ENCODE measurements at places on chromosomes 2 and 18.

DNA sequence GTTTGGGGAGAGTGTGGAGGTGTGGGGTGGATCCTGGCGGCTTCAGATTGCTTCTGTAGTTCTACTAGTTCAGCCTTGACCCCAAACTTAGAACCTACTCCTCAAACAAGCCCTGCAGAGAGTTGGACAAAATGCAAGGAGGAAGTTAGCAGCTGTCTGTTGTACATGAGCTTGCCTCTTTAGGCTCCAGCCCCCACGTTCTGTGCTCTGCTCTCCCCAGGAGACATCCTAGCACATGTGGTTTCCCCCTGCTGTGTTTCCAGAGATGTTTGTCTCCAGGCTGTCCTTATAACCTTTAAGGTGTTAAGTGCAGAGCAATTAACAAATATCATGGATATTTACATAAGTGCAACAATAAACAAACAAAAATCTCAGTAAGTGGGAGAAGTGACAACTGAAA, 111.1 kb downstream of the ACOXL start:
- H3K27me3 ChIP-seq: no peaks in the 10 kb centered on the region
- H3K27ac ChIP-seq: no peak overlapping the region
- no peaks in the 10 kb centered on the region for H3K4me1 ChIP-seq

- no peaks in the 10 kb centered on the region for H3K36me3 ChIP-seq
- no peaks in the 10 kb centered on the region for H3K4me1 ChIP-seq
- H3K4me3 ChIP-seq: no peak overlapping the region
- no peaks in the 10 kb centered on the region for H3K27me3 ChIP-seq
- H3K27ac ChIP-seq: no peak overlapping the region
Measured at GRCh38 chr2:189177251-189177840, 2.2 kb downstream of the COL5A2 start.

DNA sequence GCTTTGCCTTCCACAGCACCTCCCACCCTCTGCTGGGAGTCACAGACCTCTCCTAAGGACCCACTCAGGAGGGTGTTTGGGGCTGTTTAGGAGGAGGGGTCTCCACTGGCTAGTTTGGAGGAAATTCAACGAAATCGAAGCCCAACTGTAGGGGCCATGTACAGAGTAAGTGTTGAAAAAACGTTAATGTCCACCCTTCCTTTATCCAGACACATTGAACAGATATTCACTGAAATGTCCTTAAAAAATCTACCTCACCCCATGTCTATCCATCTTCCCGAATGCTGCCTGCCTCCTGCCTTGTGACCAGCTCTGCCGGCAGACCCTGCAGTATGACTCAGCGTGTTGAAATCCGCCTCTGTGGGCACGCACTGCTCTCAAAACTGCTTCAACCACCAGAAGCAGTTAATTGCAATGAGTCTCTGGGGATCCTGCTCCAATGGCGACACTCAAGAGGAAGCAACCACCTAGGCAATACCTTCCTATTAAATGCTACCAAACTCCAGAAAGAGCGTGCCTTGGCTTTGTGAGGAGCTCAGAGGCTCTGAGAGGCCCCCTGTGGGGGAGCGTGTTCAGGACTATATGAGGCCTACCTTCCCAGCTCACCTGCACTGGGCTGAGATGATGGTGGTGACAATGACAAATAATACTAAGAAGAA, 61.4 kb upstream of the RTN4 start:
- peaks cover 36% of the 10 kb centered on the region for H3K4me1 ChIP-seq

- H3K4me1 ChIP-seq: peaks cover 20% of the 10 kb centered on the region
- H3K27me3 ChIP-seq: no peaks in the 10 kb centered on the region
- H3K27ac ChIP-seq: peak overlapping the region; percentile 90
- H3K36me3 ChIP-seq: peaks cover 24% of the 10 kb centered on the region
Measured at GRCh38 chr18:9135081-9135911, 1.3 kb upstream of the ANKRD12 start.

DNA sequence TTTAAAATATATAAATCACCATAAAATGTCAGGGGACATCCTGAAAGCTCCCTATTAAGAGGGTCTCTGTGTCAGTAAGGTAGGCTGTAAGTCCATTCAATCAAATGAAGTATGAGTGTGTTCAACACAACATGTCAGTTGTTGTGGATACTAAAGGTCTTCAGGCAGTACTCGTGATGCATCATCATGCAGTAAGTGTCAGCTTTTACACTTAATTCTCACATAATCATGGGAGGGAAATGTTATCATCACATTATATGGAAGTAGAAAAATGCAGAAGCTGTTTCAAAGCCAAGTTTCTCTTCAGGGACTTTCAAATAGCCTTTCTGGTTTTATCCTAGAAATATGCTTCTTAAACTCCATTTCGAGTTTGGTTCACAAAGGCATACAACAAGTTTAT, 477.1 kb upstream of the ID2 start:
- DNase-seq: no peak
- no peak overlapping the region for H3K27ac ChIP-seq
- H3K4me1 ChIP-seq: no peaks in the 10 kb centered on the region
- H3K36me3 ChIP-seq: no peaks in the 10 kb centered on the region
- no peak overlapping the region for H3K4me3 ChIP-seq
- no peaks in the 10 kb centered on the region for H3K27me3 ChIP-seq

DNA sequence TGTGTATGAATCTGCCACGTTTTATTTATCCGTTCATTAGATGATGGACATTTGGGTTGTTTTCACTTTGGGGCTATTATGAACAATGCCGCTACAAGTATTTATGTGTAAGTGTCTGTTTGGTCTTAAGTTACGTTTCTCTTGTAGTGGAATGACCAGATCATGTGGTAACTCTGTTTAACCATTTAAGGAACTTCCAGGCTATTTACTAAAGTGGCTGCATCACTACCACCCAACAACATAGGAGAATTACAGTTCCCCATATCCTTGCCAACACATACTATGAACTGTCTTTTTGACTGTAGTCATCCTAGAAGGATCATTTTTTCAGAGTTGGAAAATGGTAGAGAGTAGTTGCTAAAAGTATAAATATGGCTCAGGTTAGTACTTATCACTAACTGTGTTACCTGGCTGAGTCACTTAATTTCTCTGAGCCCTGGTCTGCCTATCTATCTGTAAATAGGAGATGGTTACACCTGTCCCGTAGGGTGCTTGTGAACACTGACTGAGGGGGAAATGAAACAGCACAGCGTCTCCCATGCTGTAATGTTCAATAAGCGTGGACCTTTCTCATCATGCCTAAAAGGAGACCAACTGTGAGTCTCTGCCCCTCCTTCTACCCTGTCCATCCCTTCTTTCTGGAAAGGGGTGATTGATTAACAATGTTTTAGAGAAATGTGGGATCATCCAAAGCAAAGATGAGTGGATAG, 103.1 kb downstream of the SH3RF3 start:
- no peak overlapping the region for H3K4me3 ChIP-seq
- no peaks in the 10 kb centered on the region for H3K27me3 ChIP-seq
- DNase-seq: no peak
- H3K27ac ChIP-seq: peak overlapping the region; percentile 67
- H3K36me3 ChIP-seq: no peaks in the 10 kb centered on the region

- DNase-seq: no peak
- peaks cover 32% of the 10 kb centered on the region for H3K4me1 ChIP-seq
- H3K27ac ChIP-seq: peak overlapping the region; percentile 72
- H3K27me3 ChIP-seq: no peaks in the 10 kb centered on the region
Measured at GRCh38 chr18:48194591-48195181, 214.5 kb downstream of the ZBTB7C start.

Data from adrenal gland (tissue), 19 donors.